Ecto neural progenitor cell (in vitro differentiated cells): ENCODE measurements at places on chromosomes 6 and 20.

DNA sequence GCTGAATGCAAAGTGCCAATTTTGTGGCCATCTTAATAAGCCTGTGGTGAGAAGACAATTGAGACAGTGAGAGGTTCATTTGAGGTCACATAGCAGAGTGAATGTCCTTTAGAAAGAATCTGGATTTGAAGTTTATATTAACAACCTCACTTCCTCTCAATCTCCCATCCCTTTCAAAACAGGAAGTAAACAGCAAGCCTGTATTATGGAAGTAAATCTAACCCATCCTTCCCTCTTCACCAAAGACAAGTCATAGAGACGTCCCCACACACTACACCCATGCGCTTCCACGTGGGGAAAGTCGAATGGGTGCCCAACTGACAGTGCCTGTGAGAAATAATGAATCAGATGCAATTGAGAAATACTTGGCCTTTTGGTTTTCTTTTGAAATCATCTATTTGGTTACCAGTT, 28.8 kb upstream of the CCND3 start:
- DNase-seq: no peak

DNA sequence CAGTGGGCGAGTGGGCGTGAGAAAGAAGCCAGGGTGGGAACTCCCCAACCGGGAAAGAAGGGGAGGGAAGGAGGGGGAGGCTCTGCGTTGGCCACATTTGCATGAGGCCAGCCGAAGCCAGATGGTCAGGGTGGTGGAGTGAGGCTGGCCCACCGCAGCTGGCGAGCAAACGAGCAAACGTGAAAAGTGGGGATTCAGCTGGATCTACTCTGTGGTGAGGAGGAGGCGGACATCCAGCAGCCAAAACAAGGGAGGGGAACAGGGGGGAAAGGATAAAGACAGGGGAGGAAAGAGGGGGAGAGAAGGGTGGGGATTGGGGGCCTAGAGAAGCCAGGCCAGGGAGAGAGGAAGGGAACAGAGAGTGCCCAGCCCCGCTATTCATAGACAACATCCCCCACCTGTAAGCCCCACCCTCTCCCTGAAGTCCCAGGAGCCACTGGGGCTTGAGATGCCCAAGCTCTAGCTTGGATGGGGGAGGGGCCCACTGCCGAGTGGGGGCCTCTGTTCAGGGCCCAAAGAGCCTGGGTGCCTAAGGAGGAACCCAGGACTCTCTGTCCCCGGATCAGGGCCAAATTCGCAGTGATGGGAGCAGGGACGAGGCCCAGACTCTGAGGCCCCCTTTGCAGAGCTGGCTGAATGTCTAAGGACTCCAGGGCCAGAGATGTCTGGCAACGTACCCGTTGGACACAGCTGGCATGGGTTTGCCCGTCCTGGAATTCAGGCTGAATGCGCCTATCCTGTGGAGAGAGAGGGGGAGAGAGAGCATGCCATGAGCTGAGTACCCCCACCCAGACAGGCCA, 45.1 kb downstream of the CPNE5 start:
- DNase-seq: no peak

- peak; percentile 94 for DNase-seq
Measured at GRCh38 chr6:100464903-100465700, at the start of gene SIM1. SIM1 (minus strand) TSS chr6:100464921; CDS start chr6:100463468, 1,453 bp downstream.

- no peak for DNase-seq
Measured at GRCh38 chr6:138821519-138821918, 25.6 kb downstream of the ECT2L start.

GRCh38 chr6:36874443-36875249, at the start of gene PPIL1:
PPIL1 (minus strand) TSS chr6:36874803; CDS start chr6:36874772, 31 bp downstream.
- peak; percentile 89 for DNase-seq

DNA sequence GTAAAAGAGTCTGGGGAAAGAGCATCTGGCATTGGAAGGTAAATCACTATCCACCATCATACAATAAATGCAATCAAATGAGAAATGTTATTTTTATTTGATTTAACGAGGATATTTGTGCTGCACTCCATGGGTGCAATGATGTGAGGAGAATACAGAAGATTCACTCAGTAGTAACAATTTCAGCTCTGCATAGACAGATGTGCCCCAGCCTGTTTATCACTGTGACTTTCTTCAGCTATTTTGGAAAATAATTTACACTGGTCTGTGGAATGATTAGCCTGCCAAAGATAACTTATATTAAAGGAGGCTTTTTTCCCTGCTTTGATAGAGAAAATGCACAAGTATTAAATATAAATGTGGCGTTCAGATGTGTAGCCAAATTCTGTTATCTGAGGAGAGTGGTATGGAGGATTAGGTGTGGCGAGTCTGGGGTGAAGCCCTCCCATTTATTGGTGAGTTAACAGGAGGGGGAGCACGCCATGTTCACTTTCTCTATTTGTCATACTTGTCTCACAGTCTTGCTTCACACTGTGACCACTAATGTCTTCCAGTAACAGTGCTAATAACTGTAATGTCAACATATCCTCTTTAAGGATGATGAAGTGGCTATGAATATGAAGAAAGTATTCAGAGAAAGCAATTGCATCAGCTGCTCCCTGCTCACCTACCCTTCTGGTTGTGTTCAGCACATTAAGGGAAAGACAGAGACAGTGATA, 645.6 kb downstream of the MMUT start:
- no peak for DNase-seq

GRCh38 chr6:157223021-157223430, 100.3 kb downstream of the TMEM242 start:
- no peak for DNase-seq

DNA sequence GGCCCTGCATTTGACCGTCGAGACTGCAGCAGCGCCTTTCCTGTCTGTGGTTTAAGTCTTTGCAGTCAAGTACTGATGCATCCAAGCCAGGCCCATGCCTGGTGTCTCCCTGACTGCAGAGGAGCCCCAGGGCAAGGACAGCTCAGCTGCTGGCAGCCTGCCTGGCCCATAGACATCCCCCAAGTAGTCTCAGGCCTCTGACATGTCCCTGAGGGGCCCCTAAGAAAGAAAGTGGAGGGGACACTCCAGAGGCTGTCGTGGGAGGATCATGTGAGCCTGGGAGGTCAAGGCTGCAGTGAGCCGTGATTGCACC, 18.0 kb downstream of the HRH3 start:
- no peak for DNase-seq

DNA sequence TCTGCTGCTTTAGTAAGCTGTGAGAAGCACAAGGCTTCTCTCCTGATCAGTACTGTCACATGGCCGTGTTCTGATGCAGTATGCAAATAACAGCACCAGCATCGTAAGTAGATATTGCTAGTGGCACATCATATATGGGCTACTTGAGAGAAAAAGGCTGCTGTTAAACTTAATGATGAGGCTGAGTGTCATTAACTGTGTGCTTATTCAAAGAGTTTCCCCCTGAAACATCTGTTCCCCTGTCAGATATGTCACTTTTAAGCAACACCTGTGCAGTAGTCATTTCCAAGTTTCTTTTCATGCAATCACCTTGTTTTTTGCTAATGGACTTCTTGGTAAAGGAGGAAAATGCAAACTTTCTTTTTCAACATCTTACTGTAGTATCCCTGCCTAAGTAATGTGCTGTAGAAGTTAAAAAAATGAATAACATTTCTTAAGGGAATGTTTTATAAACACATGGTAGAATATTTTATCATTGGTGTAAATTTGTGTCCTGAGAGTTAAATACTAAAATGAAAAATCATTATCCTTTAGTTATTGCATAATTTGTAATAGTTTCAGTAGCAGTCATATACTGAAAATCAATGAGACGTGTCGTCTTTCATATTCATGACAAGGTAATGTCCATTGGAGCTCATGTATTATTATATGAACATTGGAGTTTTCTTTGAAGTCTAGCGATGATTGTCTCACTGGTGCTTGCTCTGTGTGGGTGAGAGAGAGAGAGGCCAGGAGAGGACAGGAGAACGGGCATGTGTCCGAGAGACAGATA, 366.3 kb downstream of the CDKAL1 start:
- no peak for DNase-seq

DNA sequence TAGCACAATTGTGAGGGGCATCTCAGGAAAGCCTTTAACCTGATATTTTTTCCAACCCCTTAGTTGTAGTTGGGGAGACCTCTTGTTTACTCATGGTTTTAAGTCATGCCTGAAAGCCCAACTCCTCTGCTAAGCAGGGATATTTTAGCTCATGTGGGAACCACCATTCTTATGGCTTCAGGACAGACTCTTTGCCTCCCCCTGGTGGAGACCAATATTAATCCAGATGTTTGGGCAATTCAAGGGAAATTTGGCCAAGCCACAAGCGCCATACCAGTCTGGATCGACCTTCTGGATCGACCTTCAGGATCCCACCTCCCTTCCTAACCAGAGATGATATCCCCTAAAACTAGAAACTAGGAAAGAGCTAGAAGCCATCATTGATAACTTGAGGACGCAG, 211.2 kb downstream of the C6orf118 start:
- no peak for DNase-seq

DNA sequence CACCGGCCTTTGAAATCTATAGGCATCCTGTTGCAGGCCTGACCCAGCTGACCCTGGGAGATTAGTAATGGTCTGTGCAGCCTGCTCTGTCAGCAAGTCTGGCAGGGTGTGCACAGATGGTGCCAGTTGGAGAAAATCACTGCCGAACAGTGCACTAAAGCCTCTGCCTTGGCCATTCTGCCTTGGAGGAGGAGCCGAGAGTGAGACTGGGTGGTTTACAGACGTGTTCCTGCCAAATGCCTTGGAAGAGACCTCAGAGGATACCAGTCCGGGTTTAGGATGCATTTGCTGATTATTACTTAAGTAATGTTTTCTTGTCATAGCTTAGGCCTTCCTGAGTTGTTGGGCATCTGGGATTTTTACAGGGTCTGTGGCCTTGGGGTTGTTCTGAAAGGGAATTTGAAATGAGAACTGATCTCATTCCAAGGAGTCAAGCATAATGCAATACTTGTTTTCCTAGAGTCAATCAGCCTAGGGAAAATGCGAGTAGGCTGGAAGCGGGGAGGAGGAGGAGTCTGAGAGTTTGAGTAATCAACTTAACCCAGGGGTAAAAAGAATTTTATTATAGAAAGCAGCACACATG, 292.1 kb downstream of the SOX4 start:
- peak; percentile 78 for DNase-seq

- no peak for DNase-seq
Measured at GRCh38 chr6:147204843-147205311, 660 bp downstream of the STXBP5 start.

DNA sequence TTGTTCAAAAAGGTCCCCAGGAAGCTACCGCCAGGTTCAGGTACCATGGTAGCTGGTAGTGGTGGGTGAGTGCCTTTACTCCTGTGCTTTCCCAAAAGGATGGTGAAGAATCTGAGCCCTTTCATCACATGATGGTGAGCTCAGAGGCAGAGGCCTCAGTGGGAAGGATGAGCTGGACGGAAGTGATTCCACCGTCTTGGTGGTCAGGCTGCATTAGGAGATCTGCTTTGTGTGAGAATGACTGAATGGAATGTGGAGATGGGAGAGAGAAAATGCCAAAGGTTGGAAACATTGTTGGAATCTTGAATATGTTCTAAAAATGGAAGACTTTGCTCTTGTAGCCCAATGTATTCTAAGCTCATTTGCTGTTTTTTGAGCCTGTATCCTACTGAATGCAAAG, 108.1 kb upstream of the SCP2D1 start:
- no peak for DNase-seq

GRCh38 chr6:18493382-18493891, 106.3 kb downstream of the RNF144B start:
- DNase-seq: no peak

- DNase-seq: no peak
Measured at GRCh38 chr6:149988550-149989346, 25.0 kb downstream of the ULBP1 start.

GRCh38 chr6:142387997-142388815, 86.4 kb downstream of the ADGRG6 start:
- DNase-seq: no peak

GRCh38 chr6:148343047-148343782, 577 bp downstream of the SASH1 start:
- DNase-seq: no peak

- no peak for DNase-seq
Measured at GRCh38 chr6:45690846-45691245, 313.1 kb upstream of the SUPT3H start.

GRCh38 chr6:143727035-143727434, 49.3 kb downstream of the PHACTR2 start:
- DNase-seq: no peak

GRCh38 chr6:72911463-72912155, 289.7 kb downstream of the KCNQ5 start:
- DNase-seq: no peak

DNA sequence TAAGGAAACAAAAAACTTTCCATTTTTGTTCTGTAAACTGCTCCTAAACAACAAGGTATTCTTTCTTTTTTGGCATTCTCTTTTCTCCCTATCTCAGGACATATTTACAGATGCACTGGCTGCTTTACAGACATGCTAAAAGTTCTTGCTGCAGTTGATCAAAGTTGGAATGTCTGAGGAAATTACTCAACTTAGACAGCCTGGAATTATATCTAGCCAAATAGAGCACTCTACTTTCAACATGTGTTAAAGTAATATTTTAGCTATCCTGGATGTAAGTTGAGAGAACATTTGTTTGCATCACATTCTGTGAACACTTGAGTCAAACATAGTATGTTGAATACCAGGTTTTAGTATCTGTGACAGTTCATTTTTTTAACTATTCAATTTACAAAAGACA, 24.8 kb downstream of the TASP1 start:
- no peak for DNase-seq

GRCh38 chr6:122428781-122429180, 29.3 kb downstream of the HSF2 start:
- DNase-seq: no peak

DNA sequence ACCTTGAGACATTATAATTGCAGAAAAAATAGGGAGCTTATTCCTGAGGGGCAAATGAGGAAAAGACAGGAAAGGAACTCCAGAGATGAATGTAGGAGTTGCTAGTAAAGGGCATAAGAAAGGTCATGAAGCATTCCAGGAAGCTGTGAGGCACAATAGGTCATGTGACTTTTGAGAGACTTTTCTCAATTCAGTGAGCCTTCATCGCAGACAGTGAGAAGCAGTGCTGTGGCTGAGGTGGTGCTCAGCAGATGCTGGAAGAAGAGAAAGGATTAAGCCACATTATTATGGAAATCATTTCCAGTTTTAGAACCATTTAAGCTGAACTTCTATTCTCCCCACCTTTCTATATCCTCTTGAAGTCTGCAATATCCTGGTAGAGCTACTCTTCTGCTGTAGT, 4.1 kb downstream of the SPTLC3 start:
- DNase-seq: no peak

- no peak for DNase-seq
Measured at GRCh38 chr6:169263836-169264608, 10.4 kb upstream of the THBS2 start.

GRCh38 chr6:135603249-135603648, 105.7 kb upstream of the AHI1 start:
- DNase-seq: no peak
